Activated T-cell treated with anti-CD3 and anti-CD28 coated beads for 24 hours (primary cell): ENCODE measurements at places on chromosomes 6 and 20.

- DNase-seq = no peak
Observed at GRCh38 chr6:101129851-101130250, 248.7 kb upstream of the ASCC3 start.

GRCh38 chr20:21100578-21101452 lies 5.3 kb downstream of the LINC00237 start:
- no peak for DNase-seq

GRCh38 chr6:145368075-145368474 lies 367.2 kb downstream of the EPM2A start:
- no peak for DNase-seq

- DNase-seq = no peak
Observed at GRCh38 chr20:19713822-19714578, 44.1 kb upstream of the RIN2 start.

DNA sequence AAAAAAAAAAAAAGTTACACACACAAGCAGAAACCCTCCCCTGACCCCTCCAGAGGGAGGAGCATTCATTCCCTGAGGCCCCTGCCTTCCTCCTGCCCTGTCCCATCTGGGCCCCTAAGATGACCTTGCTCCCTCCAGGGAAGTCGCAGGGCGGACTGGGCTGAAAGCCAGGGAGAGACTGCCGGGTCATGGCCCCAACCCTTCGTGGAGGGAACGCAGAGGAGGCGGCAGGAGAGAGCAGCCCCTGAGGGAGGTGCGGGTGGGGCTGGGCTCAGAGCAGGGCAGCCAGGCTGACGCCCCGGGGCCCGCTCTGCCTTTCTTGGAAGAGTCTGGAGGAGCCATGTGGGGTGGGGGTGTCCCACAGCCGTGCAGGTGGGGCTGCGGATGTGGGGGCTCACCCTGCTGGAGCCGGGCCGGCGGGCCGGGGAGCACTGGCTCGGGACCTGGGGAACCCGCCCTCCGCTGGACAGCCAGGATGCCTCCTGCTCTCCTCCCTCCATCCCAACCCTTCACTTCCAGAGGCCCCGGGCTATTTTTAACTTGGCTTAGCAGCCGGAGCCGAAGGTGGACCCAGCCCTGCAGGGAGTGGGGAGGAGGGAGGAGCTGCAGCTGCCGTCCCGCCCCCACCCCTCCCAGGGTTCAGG lies 15.0 kb upstream of the ABHD16B start:
- DNase-seq = no peak

GRCh38 chr20:20333866-20334265 lies 34.0 kb upstream of the INSM1 start:
- no peak for DNase-seq

- DNase-seq = no peak
Observed at GRCh38 chr6:22451962-22452361, 117.4 kb upstream of the HDGFL1 start.

DNA sequence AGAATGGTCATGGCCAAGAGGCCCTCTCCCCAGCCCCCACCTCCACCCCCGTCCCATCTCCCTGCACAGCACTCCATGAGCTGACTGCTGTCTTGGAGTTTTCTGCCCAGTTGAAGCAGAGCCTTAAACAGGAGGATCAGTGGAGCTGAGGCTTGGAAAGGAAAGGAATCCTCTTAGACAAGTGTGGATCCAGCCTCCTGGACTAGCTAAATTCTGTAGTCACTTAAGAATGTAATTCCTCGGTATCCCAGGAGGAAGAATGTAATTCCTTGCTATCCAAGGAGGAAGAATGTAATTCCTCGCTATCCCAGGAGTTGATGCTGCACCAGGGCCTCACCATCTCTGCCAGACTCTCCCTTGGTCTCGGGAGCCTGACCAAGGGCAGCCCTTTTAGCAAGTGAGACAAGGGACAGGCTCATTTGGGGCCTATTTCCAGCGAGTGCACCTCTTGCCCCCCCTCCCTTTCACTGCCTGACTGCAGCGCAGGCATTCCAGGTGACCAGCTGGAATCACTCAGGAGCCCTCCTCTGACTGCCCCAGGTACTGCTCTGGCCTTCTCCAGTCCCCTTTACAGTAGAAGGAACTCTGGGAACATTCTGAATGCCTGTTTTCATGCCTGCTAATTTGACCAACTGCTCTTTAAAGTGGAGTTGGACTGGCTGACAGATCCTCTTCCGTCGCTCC lies 76.2 kb downstream of the TCP11 start:
- DNase-seq = no peak

DNA sequence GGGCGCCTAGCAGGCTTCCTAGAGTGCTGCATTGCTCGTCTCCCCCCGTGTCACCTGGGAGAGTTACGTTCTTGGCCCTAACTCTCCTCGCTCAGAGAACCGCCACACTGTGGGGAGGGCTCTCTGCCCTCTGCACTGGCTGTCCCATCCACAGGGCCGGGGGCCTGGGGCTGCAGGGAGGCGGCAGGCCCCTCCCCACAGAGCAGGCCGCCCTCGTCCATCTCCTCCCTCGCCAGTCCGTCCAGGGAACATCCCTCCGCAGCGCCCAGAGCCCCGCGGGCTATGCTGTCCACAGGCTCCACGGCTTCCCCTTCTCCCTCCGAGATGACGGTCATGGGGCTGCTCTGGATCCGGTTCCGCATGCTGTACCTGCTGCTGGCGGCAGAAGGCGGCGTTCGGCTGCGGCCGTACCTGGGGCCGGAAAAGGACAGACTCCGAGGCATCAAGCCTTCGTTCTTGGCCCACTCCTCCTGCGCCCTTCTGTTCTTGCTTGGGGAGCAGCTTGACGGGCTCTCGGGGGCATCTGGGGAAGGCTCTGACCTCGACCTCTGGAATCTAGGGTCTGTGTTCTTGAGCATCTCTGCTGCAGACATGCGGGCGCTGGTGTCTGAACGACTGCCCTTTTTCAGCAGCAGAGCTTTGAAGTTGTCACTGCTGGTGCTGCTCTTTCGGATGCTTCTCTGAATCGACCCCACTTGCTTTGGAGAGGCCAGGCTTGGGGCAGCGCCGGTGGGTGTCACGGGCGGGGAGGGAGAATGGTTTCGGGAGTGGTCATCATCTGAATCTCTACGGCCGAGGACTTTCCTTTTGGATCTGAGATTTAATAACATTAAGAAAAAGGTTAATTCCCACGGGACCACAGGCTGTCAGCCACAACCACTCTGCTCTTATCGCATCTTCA lies 20.2 kb downstream of the HEBP2 start:
- no peak for DNase-seq

GRCh38 chr20:9087531-9088217 lies 18.8 kb downstream of the PLCB4 start:
- no peak for DNase-seq
